Osteoblast (primary cell): ENCODE measurements at places on chromosomes 7 and 10.

DNA sequence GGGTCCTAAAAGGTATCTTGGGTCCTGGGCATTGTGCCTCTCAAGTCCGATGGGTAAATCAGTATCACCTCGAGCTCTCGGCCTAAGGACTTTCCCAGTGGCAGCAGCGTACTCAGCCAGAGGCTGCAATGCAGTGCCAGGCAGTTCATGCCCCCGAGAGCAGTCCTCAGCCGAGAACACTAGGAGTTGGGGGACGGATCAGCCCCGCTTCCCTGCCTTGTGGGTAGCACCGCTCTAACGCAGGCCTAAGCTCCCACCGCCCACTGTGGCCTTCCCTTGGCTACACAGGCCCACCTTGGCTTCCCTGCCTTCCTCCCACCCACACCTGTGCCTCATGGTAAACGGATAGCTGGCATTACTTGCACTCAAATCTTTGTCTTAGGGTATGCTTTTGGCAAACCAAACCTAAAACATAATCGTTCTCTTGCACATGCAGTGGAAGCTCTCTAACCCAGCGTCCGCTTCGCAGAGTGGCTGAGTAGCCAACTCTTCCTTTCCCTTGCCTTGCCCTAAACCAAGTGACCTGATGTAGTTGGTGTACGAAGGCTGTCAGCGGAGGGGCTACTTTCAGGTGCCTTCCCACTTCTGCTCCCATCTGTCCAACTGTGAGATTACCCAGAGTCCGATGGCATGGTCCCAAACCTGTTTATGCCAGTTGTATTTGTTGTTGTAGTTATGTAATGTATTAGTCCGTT lies 73.2 kb upstream of the CHST15 start:
- DNase-seq, result no peak

DNA sequence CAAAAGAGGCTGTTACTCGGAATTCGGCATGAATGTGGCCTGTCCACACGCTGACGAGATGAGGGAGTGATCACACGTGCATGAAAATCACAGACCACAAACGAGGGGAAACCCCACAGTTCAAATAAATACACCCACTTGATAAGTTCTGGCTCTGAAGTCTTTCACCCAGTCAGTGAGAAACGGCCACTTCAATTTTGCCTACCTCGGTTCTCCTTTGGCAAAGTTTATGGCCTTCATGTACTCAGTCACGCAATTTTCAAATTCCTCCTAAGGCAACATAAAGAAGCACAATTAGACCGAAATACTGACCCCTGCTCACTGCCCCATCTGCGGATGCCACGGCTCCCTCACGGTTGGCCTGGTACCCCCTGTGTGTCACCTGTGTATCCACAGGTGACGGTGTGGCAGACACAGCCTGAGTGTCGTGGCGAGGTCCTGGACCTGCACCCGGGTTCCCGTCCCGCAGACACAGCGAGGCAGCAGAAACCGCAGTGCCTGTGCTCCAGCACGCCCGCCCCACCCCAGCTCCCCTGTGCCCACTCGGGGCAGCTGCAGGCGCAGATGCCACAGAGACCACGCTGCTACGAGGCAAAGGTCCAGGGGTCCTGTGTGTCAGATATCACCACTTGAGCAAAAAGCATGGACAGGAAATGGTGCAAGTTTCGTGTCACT lies 1.4 kb downstream of the CFAP46 start:
- DNase-seq, result peak; percentile 80

DNA sequence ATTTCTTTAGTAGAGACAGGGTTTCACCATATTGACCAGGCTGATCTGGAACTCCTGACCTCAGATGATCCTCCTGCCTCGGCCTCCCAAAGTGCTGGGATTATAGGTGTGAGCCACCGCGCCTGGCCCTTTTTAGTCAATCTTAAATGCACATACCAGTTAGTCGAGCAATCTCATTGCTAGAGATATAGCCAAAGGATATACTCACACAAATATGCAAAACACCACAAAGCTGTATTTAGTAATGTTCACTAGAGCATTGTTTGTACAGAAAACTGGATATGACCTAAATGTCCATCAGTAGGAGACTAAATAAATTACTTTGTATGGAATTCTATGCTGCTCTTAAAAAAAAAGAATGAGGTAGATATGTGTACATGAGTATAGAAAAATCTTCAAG lies 24.5 kb upstream of the IL6 start:
- no peak for DNase-seq

DNA sequence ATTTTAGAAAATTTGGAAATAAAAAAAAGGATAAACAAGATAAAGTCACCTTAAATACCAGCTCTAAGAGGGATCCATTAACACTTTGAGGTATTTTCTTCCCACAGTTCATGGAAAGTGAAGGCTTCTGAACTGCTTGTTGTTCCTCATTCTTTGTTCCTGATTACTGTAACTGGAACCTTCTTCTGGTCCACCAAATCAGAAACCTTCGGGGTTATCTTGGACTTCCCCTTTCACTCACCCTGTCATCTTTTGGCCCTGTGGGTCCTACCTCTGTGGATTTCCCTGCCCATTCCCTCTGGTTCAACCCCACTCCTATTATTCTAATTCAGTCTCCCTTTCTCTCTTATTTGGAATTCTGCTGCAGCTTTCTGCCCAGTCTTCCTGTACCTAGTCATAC lies 116.5 kb upstream of the PRPS1L1 start:
- no peak for DNase-seq

DNA sequence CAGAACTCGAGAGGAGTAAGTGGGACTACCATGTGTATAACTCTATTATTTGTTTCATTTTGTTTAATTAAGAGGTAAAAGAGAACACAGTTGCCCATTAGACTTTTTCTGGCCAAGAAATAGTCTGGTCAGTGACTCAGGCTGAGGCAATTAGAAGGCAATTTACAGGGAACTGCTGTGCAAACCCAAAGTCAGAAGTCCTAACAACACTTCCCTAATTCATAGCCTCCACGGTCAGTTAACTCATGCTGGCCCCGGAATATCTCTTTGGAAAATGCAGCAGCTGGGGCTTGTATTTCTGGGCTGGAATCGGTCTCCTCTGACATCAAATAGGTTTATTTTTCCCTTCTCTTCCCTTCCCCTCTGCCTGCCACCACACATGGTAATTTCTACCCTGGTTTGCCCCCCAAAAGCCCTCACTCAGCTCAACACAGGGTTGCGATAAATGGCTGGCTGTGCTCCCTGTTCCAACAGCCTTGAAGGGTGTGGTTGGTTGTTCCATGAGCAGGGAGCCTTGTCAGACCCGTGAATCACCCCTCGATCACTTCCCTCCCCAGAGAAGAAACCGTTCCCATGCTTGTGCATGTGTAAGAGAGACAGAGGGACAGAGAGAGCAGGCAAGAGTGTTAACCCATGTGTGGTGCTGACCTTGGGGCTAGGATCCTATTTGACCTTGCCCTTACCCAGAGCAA lies 5.3 kb downstream of the SH3PXD2A start:
- DNase-seq, result peak; percentile 96

- DNase-seq, result no peak
Measured at GRCh38 chr10:116465546-116465945, 37.9 kb downstream of the PNLIPRP3 start.

GRCh38 chr7:17593819-17594419 lies 295.5 kb downstream of the AHR start:
- no peak for DNase-seq

GRCh38 chr7:146791344-146792285 lies 675.0 kb downstream of the CNTNAP2 start:
- DNase-seq, result no peak

DNA sequence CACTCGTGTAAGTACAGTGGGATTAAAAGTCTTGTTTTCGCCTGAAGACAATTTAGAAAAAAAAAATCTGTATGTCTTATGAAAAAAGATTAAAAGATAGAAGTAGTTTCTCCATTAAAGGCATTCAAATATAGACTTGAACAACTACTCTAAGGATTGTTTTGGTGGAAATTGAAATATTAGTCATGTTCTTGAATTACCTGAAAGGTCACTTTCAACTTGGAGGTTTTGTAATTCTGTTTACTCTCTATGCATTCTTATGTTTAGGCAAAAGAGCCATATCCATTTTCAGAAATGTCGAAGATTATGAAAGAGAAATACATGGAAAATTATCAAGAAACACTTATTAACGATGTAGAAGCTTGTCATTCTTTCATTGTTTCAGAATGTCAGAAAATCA lies 373.7 kb downstream of the ARL4A start:
- DNase-seq, result no peak

GRCh38 chr10:95278061-95278988 lies 12.5 kb downstream of the PDLIM1 start:
- DNase-seq, result no peak

- DNase-seq, result no peak
Measured at GRCh38 chr10:34172936-34173533, 642.1 kb downstream of the PARD3 start.

DNA sequence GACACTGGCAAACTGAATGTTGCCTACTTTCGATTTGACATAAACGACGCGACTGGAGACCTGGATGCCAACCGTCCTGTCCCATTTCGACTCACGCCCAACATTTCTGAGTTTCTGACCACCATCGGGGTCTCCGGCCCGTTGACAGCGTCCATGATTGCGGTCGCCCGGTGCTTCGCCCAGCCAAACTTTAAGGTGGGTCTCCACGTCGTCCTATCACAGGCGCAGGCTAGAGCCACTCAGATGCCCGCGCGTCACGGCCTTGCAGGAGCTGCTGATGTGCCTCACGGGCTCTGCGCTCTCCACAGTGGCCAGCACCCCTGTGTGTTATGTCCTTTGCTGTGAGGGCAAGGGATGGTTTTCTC lies 132.6 kb downstream of the SMURF1 start:
- DNase-seq, result no peak

DNA sequence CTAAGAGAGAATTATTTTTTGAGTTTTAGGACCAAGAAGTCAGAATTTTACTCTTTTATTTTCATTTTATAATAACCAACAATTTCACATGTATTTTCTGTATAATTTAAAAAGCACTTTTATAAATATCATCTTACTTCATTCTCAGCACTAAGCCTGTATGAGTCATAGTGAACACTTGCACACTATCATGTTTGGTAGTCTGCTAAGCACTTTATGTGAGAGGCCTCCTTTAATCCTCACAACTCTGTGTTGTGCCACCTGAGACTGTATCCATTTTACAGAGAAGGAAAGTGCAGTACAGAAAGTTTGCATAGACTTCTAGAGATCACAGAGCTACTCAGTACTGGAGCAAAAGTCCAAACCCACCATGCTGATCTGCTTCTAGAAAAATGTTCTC lies 939.6 kb downstream of the NRG3 start:
- no peak for DNase-seq

- DNase-seq, result peak; percentile 71
Measured at GRCh38 chr10:43254199-43254730, 12.6 kb downstream of the RASGEF1A start.

- DNase-seq, result no peak
Measured at GRCh38 chr10:68251625-68252495, 19.9 kb upstream of the ATOH7 start.

- DNase-seq, result no peak
Measured at GRCh38 chr7:78497728-78498427, 699.3 kb downstream of the PHTF2 start.

DNA sequence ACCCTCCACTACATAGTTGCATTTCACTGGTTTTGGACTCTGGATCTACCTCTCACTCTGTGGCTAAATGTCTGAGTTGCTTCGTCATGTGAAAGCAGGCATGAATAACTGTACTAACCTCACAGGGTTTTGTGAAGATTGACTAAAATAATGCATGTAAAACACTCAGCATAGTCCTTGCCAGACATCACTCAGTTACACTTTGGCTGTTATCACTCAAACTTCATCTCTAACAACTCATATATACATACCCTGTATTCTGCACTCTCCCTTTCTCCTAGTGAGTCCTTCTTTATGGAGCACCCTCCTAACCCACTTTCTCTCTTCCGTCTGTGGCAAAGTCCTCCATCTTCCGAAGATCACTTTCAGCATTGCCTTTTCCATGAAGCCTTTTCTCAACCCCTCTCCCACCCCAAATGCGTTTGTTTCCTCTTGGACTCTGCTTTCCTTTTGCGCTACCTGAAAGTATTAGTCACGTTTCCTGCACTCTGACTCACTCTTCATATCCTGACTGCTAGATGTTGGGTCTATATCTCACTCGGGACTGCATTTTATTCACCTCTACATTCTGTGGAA lies 72.6 kb downstream of the OSBPL3 start:
- DNase-seq, result no peak

DNA sequence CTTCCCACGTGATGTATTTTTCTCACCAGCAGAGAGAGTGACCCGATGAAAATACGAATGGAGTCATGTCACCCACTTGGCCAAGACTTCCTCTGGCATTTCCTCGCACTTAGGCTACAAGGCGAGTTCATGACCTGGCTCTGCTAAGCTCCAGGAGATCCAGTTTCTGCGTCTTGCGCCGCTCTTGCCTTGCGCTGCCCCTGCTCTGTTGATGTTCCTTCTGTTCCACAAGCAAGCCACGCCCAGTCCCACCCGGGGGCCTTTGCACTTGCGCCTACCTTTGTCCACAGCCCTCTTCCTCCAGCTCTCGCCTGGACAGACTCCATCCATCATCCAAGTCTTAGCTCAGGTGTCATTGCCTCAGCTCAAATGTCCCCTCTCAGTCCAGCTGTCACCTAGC lies 116.3 kb upstream of the SHH start:
- DNase-seq, result no peak

DNA sequence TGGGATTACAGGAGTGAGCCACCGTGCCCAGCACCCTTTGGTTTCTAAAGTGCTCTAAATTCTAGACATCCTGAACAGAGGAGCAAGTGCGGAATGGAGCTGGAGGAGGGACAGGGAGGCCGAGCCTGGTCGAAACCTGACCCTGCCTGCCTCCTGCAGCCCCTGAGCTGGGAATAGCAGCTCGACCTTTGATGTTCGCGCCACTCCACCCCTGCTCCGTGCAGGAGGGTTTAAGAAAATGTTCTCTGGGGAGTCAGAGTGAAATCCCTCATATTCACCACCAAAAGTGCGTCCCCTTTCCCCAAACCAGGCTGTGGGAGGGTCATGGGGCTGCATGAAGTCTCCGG lies 1.8 kb downstream of the PGAM2 start:
- DNase-seq, result no peak

GRCh38 chr10:132974249-132974796 lies 32.0 kb upstream of the CFAP46 start:
- peak; percentile 47 for DNase-seq

DNA sequence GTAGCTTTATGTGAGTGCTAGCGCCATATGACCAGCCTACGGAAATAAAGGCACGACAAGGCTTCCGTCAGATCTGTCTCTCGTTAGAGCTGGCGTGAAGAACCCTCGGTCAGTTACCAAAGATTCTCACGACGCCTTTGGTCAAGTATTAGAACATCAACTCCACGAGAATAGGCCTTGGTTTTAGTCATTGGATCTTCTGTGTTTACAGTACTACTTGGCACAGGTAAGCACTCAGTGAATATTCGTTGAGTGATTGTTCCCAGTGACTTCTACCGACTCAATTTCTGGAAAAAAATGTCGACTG lies 316 bp downstream of the RBM48 start:
- peak; percentile 38 for DNase-seq

DNA sequence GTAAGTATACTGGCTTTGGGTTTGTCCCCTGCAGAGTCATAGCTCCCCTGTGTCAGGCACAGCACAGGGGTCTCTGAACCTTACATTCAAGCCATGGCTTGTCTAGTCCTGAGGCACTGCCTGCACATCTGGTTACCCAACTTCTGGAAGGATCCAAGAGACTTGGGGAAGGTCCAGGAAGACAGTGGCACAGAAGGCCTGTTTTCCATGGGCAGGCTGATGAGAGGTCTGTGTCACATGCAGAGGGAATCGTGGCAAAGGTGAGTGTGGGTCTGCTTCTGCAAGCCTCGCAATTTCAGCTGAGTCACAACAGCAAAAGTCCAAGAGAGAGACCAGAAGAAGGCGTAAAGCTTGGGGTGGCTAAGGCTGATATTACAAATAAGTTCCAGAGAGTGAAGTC lies 28.4 kb upstream of the BMPR1A start:
- DNase-seq, result no peak

GRCh38 chr10:124323806-124324205 lies 94.9 kb downstream of the OAT start:
- peak; percentile 34 for DNase-seq
